CD4-positive, alpha-beta T cell treated with Interleukin-4 for 4 hours (primary cell): ENCODE measurements at places on chromosomes 4 and X.

GRCh38 chr4:84952004-84952403 lies 14.5 kb downstream of the WDFY3 start:
- DNase-seq, result no peak

DNA sequence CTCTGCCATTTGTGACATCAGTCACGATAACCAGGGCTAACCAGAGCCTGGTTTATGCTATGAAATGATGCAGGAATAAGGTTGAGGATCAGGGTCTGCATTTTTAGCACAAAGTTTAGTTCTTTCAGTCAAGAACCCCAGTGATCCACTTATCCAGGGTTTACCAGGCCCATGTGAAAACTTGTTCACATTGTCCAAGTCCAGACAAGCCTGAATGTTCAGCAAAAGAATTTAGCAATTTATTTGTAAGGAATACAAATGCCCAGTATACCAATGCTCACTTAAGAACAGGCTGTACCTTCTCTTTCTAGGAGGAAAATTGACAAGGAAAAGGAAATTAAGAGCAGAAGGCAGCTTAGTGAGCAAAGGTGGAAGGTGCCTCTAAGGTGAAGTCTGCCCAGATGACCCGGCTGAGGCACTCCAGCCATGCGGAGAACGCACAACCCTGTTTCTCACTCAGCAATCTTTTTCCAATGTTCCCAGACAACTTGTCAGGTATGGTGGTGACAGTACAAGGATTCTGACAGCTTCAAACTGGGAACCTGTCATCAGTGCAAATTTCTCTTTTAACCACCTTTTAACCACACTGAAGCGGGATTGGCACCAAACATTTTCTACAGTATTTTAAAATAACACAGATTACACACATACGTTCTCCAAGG lies 54.0 kb downstream of the TBC1D9 start:
- DNase-seq, result no peak

DNA sequence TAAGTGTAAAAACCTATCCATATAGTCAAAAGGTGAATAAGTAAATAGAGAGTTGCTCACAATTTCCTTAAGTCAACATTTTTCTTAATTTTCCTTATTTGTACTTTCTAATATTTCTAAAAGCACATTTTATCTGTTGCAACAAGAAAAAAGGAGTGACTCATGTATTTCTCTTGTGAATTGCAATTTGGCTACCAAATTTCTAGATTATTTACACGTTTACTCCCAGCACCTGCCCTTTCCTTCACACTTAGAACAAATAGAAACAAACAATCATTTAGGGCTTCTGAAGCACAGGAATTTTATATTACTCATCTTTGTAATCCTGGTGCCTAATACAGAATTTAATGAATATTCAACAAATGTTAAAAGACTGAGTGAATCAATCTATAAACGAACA lies 22.2 kb downstream of the BTC start:
- DNase-seq, result no peak

DNA sequence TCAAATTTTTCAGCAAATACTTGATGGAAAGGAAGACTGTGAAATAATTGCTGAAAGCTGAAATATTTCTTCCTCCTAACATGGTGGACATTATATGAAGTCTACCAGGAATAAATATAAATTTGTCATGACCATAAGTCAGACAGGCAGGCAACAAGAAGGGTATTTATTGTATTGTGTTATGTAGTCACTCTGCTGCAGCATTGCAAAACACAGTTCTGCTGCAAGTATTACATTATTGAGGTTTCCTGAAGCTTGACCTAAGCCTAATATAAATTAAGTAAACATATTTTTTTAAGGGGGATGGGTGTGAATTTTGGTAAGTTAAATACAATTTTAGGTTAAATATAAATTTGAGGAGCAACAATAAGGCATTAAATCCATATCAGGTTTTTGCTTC lies 60.2 kb upstream of the MAOA start:
- DNase-seq, result no peak

- no peak for DNase-seq
Measured at GRCh38 chrX:39907964-39908661, 189.6 kb downstream of the BCOR start.

DNA sequence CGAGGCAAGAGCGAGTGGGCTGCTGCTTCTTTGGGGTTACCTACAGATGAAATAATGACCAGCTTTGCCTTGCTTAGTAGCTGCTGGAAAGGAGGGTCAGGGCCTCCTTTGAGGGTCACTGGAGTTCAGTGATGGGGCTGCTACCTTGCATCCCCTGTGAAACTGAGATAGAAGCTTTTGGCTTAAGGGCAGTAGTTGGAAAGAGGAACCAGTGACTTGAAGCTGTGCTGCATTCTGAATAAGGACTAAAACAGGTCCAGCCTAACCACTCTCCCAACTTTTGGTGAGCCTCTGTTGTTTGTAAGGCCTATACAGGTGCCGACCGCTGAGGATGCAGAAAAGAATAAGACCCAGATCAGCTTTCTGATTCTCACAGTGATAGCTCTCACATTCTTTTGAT lies 41.2 kb downstream of the RASL11B start:
- DNase-seq, result no peak

DNA sequence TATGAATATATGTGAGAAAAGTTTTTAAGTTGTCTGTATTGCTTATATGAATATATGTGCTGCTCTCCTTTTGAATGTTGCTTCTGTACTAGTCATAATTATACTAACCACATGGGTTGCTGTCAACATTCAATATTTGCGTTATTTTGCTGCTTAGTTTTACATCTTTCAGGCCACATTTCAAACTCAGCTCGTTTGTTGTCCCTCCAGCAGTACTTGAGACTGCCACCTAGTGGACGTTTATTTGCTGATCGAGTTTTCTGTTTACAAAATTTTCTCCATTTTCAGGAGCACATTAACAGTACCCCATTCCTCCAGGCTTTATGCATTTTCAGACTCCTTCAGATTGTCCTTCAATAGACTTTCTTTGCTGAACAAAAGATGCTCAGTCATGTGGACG lies 75.8 kb downstream of the NUDT11 start:
- DNase-seq, result peak; percentile 47

GRCh38 chr4:67573193-67573592 lies 14.7 kb downstream of the STAP1 start:
- DNase-seq, result peak; percentile 24

DNA sequence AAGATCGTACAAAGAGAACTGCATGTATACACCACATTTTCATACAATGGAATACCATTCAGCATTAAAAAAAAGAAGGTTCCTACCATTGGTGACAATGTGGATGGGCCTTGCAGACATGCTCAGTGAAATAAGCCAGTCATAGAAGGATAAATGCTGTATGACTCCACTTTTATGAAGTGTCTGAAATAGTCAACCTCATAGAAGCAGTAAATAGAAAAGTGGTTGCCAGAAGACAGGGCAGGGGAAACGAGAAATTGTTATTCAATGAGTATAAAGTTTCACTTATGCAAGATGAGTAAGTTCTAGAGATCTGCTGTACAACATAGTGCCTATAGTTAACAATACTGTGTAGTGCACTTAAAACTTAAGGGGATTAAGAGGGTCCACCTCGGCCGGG lies 257.5 kb upstream of the FTHL17 start:
- DNase-seq, result no peak

- no peak for DNase-seq
Measured at GRCh38 chr4:182015893-182016292, 227.3 kb upstream of the TENM3 start.

- no peak for DNase-seq
Measured at GRCh38 chr4:69133993-69134392, 37.7 kb downstream of the UGT2B7 start.

DNA sequence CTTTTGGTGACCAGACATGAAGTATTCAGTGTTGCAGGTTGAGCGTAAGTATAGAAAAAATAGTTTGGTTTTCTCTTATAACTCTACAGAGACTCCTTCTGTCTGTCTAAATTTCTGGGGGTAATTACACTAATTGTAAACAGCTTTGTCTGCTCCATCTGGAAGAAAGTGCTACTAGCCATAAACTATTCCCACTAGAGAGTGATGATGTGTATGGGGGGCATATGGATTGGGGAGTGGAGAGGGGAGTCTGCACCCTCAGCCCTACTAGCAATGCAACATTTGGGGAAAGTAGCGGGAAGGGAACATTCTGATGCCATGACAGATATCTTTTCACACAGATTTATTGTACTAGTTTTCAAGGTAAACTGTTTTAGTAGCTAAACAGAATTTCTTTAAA lies 549.7 kb downstream of the TRIML1 start:
- DNase-seq, result no peak

DNA sequence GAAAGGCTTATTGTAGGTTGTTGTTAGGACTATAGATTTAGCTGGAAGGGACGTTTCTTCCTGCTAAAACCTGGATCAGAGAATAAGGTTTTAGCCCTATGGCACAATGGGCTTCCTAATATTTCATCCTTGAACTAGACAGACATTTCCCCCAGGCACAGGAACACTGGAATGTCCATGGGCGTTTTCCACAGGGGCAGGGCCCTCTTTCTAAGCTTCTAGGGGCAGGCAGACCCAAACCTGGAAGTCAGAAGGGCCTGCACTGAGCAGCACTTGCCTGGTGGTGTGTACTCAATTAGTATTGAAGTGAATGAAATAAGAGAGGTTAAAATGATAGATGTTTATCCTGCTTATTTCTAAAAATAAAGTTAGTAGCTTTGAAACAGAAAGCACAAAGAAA lies 41.1 kb downstream of the CASP6 start:
- DNase-seq, result no peak

DNA sequence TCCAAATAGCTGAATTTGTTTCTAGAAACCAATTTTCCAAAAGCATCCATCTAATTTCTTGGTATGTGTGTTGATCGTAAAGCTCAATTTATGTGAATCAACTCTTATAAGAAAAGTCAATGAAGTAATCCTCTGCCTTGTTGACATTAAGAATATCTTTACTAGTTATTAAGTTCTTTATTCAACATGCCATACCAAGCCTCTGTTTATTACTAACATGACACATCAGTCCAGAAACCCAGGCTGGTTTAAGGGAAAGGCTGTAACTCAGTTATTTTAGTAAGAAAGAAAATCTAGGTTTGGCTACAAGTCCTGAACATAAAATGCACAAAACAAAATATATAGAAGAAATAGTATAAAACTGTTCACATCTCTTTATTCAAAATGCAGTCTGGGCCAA lies 48.0 kb downstream of the KLHL34 start:
- DNase-seq, result no peak

DNA sequence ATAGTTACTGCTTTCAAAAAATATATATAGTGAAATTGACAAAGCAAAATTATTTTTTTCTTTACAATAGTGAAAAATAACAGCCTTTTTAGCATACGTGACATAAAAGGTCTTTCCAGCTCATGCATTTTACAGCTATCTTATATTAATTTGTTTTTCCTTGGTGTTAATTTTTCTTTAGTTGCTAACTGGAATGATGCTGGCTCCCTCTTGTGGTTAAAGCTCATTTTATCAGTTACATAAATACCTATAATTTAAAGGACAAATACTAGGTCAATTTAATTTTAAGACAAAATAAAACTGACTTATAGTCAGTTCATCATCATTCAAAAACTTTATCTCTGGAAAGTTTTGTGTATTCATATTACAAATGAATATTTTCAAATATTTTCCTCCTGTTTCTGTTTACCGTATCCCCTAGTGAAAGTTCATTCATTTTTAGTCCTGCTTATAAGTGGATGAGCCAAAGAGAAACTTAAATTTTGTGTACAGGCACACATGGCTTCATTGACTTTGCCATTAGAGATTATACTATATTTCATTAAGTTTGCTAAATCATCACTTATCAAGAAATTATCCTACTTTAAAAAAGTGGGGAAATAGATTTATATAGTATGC lies 9.9 kb upstream of the ANAPC4 start:
- peak; percentile 44 for DNase-seq

GRCh38 chr4:1549638-1550035 lies 134.5 kb downstream of the FAM53A start:
- DNase-seq, result no peak

GRCh38 chr4:76702440-76703122 lies 195.4 kb downstream of the SOWAHB start:
- DNase-seq, result no peak

DNA sequence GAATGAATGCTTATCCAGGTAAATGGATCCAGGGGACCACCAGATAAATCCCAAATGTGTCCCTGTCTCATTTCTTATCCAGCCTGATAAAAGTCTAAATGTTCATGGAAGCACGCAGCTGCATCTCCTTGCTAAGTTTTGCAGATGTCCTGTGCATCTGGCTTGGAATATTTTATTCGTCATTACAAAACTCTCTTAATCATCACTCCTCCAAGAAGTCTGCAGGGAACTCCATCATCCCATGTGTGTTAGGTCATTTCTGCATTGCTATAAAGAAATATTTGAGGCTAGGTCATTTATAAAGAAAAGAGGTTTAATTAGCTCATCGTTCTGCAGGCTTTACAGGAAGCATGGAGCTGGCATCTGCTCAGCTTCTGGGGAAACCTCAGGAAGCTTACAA lies 297.2 kb downstream of the HS3ST1 start:
- DNase-seq, result no peak

DNA sequence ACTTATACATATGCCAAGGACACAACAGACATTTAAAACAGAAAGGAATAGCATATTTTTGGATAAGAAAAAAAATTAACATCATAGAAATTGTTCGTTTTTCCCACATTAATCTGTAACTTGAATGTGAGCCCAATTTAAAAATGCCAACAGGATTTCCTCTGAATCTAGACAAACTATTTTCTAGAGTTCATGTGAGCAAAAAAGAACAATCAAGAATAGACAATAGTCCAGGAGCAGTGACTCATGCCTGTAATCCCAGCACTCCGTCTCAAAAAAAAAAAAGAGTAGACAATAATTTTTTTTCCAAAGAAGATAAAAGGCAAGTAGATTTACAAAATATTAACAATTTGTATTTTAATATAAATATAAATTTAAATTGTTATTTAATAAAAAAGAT lies 73.7 kb upstream of the DUSP21 start:
- DNase-seq, result no peak

DNA sequence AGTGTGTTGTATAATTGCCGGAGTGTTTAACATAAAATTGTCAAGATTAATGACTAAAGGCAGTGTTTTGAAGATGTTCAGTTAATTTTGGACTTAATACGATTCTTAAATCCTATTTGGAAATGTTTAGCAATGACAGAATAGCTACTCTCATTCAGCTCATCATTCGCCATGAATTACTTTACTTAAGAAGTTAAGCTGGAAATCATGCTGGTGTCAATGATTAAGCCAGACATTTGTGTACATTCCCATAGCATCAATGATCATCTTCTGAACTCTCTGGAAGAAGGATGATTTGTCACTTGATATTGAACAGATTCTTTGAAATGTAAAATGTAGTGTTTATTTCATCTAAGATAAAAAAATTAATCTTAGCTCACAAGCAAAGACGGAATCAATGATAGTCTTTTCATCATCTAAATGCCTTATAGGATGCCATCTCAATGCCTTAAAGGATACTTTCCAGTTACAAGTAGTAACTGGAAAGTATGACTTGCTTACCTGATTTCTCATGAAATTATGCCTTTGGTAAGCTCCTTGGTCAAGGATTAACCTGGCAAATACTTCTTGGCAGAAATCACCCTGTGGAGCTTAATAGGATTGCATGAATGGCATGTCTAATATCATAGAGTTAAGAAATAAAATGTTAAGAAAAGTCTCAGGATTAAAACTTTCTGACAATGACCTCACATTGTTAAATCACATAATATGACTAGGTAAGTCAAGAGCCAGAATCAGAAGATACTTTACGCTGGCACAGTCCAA lies 515.5 kb upstream of the AGA start:
- DNase-seq, result no peak
